ENCODE measurements at places on chromosomes 13 and 19. TPM values are rescaled to one million over a fixed set of nuclear protein-coding genes. Genes with fewer than 3 reads are reported as not detected.

CGB5 gene
- total RNA-seq: not detected

PALM3 gene
- total RNA-seq: 0.30 TPM

LILRB1 gene
- total RNA-seq: not detected

ADAMTSL5 gene
- total RNA-seq: 5.7 TPM

SPC24 gene
- 127 TPM for total RNA-seq

C19orf18 gene
- total RNA-seq: 1.4 TPM

IZUMO2 gene
- total RNA-seq: not detected

ZBTB32 gene
- total RNA-seq: not detected

GRCh38 chr13:48304143-48304876 lies 759 bp downstream of the RB1 start:
- H3K4me1 ChIP-seq: peaks cover 8% of the 10 kb centered on the region
- peak; percentile 49 for DNase-seq
- peak overlapping the region; percentile 97 for H3K4me3 ChIP-seq
- H3K27me3 ChIP-seq: no peaks in the 10 kb centered on the region
- H3K27ac ChIP-seq: peak overlapping the region; percentile 97

DNA sequence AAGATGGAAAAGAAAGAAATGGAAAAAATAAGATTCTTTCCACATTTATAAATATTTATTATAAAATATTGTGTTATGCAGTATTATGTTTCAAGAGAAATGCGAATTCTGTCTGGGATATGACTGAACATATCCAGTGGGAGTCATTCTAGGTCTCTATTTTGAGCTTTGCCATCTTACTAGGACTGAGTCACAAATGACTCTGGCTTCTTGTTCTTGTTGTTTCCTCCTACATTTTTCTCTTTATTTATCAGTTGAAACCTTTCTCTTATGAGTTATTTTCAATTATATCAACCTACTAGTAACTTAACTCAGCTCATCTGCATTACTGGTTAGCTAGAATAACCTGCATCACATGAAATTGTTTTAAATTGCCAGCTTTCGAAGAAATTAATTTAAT lies 1247.3 kb downstream of the SLITRK1 start:
- no peak for DNase-seq
- no peak overlapping the region for H3K4me3 ChIP-seq
- no peak overlapping the region for H3K27ac ChIP-seq
- no peaks in the 10 kb centered on the region for H3K4me1 ChIP-seq
- no peaks in the 10 kb centered on the region for H3K36me3 ChIP-seq
- H3K27me3 ChIP-seq: no peaks in the 10 kb centered on the region

DNA sequence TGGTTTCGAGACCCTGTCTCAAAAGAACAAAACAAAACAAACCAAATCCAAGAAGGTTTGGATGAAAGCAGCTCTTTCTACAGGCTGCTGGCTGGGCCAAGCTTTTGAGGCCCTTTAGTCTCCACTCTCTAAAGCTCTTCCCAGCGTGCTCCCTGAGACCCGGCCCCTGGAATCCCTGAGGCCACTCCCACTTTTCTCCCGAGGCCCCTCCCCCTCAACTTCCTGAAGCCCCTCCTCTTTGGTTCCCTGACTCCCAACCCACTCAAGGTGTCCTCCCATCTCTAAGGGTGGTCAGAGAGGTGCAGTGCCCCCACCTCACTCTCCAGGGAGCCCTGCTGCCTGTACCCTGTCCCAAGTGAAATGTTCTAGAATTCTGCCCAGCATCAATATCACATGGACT lies 10.6 kb downstream of the ERICH6B start:
- H3K4me3 ChIP-seq: no peak overlapping the region
- no peak overlapping the region for H3K27ac ChIP-seq
- no peaks in the 10 kb centered on the region for H3K4me1 ChIP-seq
- DNase-seq: no peak
- no peaks in the 10 kb centered on the region for H3K36me3 ChIP-seq

DNA sequence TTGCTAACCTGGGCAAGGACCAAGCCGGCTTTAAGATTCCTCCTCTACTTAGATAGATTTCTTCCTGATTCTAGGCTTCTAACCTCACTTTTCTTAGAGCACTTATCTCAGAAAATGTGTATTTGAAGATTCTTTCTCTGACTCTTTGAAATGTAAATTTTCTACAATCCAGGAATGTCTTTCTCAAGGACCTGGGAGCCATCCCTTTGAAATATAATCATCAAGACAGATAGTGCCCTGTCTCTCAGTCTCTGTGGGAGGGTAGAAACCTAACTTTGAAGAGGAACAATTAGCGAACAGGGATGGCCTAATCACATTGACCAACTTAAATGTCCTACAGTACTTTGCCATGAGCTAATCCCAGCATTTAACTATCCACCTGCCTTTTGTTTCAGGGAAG lies 1646.0 kb downstream of the PCDH9 start:
- no peaks in the 10 kb centered on the region for H3K27me3 ChIP-seq
- H3K4me3 ChIP-seq: no peak overlapping the region
- no peaks in the 10 kb centered on the region for H3K36me3 ChIP-seq
- H3K4me1 ChIP-seq: peaks cover 3% of the 10 kb centered on the region
- no peak overlapping the region for H3K27ac ChIP-seq

DNA sequence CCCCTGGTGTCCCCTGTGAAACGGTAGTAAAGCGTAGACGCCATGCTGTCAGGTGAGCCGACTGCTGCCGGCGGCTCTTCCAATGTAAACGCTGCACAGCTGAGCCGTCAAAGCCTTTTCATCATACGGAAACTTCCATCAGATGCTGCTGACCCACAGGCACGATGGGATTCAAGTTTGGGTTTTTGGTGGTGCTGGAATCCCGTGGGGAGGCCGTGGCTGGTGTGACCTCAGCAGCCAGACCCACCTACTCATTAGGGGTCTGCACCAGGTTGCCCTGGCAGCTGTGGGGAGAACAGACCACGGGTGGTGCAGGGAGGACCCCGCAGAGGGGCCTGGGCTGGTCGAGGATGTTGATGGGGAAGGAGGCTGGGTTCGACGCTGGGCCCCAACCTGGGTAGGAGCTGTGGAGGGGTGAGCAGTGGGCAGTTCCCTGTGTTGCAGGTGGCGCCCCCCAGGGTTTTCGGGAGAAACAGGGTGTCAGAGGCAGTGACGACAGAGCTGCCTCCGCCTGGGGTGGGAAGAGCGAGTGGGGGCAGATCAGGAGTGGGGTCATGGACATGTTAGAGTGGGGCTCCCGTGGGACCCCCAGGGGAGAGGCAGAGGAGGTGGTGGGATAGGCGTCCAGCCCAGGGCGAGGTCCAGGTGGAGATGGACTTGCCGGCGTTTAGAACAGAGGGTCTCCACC lies 6.6 kb downstream of the GRIN3B start:
- H3K27ac ChIP-seq: no peak overlapping the region
- H3K36me3 ChIP-seq: peaks cover 7% of the 10 kb centered on the region
- H3K4me1 ChIP-seq: no peaks in the 10 kb centered on the region
- no peak overlapping the region for H3K4me3 ChIP-seq

DNA sequence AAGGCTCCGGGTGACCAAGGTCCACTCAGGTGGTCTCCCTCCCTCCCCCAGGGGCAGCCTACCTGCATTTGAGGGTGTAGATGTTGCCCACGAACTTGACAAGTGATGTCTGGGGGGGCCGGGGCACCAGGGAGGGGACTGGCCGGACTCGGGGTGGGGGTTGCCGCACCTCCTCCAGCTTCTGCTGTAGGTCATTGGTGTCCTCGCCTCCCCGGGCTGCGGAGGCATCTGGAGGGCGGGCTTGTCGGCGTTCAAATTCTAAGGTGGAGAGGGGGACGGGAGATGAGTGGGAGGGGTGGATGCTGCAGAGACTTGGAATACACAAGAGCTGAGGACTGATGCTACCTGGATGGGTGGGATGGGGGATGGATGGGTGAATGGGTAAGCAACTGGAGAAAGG lies 5.3 kb upstream of the AKAP8L start:
- DNase-seq: no peak
- no peak overlapping the region for H3K27ac ChIP-seq
- H3K27me3 ChIP-seq: no peaks in the 10 kb centered on the region
- peaks cover 36% of the 10 kb centered on the region for H3K36me3 ChIP-seq
- no peaks in the 10 kb centered on the region for H3K4me1 ChIP-seq
- H3K4me3 ChIP-seq: no peak overlapping the region

DNA sequence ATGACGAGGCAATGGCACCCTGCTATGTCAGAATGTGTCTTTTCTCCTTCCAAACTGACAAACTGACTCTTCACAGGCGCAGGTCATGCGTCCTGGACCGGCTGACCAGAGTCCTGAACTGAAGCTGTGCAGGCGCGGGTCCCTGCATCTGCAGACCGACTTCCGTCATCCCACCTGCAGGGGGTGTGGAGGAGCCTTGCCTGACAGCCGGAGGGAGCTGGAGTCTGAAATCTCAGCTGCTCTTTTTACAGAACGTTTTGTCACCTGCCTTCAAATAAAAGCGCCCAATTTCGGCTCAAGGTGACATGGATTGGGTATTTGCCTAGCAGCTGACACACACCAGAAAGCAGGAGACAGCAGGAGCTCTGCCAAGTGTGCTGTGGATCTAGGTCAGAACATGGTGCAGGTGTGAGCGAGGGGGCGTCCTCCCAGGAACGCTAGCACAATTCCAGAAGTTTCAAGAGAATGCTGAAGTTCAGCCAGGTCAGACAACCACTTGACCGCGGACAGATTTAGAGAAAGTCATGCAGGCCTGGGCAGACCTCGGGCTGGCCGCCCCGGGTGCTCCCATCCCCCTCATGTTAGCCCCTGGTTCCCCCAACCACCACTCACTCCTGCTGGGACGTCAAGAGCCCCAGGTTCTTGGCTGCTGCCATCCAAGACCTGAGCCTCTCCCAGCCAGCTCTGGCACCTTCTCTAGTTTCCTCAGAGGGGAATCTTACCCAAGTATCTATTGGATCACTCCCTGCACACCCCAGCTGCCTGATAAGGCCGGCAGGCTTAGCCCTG lies 32.8 kb downstream of the ELL start:
- H3K27me3 ChIP-seq: no peaks in the 10 kb centered on the region
- DNase-seq: peak; percentile 84
- no peak overlapping the region for H3K4me3 ChIP-seq
- H3K4me1 ChIP-seq: peaks cover 42% of the 10 kb centered on the region
- no peaks in the 10 kb centered on the region for H3K36me3 ChIP-seq

DNA sequence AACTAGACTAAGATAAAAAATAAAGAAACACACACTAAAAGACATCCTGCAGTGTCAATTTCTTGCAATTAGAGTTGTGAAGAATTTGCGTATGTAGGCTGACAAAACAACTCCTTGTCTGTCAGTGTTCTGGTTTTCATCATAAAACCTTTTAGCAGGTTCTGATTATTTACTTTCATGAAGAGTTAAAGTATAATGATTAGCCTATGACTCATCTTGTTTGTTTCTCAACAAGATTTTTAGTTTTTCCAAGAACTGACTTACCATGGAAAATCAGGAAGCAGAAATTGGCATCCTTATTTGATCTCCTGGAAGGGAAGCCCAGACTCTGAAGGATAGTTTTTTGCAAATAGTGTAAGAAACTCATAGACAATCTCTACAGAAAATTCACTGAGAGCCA lies 848.7 kb upstream of the PCDH9 start:
- H3K27ac ChIP-seq: no peak overlapping the region
- no peak for DNase-seq
- no peaks in the 10 kb centered on the region for H3K36me3 ChIP-seq
- H3K27me3 ChIP-seq: no peaks in the 10 kb centered on the region

GRCh38 chr19:48991873-48992580 lies 1.1 kb downstream of the GYS1 start:
- peak; percentile 86 for DNase-seq
- peak overlapping the region; percentile 87 for H3K27ac ChIP-seq
- H3K4me1 ChIP-seq: peaks cover 15% of the 10 kb centered on the region
- H3K27me3 ChIP-seq: no peaks in the 10 kb centered on the region
- peak overlapping the region; percentile 63 for H3K4me3 ChIP-seq

DNA sequence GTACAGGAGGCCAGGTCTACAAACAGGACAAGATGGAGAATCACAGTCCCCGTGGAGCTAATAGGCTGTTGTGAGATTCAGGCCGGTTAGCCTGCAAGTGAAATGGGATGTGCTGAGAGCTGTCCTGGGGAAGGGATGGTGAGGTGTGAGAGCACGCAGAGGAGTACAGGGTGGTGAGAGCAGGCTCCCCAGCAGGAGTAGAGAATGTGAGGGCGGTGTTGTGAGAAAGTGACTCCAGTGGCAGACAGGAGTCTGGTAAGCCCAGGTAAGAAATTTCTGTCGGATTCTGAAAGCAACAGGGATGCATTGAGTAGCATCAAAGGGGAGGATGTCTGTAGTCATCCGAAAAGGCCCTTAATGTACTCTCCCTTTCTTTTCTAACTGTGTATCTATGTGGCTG lies 50.7 kb upstream of the GPR183 start:
- no peaks in the 10 kb centered on the region for H3K27me3 ChIP-seq
- H3K27ac ChIP-seq: no peak overlapping the region
- no peak for DNase-seq
- no peaks in the 10 kb centered on the region for H3K4me1 ChIP-seq
- no peak overlapping the region for H3K4me3 ChIP-seq
- peaks cover 3% of the 10 kb centered on the region for H3K36me3 ChIP-seq

DNA sequence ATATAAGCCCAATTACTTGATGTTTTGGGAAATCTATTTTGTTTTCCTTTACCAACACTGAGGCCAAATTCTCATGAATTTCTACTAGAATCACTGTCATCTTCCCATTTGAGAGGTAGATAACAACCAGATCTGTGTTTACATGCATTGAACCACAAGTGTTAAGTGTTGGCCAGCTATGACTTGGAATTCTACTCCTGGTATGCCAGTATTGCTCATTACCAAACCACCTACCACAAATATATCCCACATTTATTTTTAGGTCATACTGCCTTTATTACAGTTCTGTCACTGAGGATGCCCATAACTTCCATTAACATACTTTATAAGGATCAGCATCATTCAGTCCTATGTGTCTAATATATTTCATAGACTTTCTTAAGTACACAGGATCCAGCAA lies 328.9 kb downstream of the DIAPH3 start:
- H3K4me1 ChIP-seq: no peaks in the 10 kb centered on the region
- no peaks in the 10 kb centered on the region for H3K27me3 ChIP-seq
- no peak for DNase-seq
- H3K4me3 ChIP-seq: no peak overlapping the region
- no peak overlapping the region for H3K27ac ChIP-seq

- no peaks in the 10 kb centered on the region for H3K36me3 ChIP-seq
- H3K4me3 ChIP-seq: no peak overlapping the region
- H3K27ac ChIP-seq: no peak overlapping the region
- no peaks in the 10 kb centered on the region for H3K27me3 ChIP-seq
- no peak for DNase-seq
Measured at GRCh38 chr19:57002710-57003109, 117.1 kb upstream of the USP29 start.

DNA sequence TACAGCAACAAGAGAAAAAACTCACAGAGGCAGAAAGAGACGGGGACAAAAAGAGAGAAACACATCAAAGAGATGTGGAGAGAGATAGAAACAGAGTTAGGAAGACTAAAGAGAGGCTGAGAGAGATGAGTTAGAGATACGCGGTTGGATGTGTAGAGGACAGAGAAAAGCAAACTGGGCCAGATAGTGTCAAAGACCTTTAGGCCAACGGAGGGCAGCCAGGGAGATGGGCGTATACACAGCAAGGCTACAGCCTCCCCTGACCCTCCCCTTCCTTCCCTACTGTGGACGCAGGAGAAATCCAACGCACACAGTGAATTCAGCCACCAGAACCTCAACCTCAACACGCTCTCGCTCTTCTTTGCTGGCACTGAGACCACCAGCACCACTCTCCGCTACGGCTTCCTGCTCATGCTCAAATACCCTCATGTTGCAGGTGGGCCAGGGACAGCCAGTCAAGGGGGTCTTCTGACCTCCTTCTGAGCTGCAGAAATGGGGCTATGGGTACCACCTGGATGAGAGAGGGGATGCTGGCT lies 18.7 kb downstream of the CYP2B6 start:
- no peaks in the 10 kb centered on the region for H3K27me3 ChIP-seq
- no peaks in the 10 kb centered on the region for H3K36me3 ChIP-seq
- H3K27ac ChIP-seq: no peak overlapping the region
- H3K4me3 ChIP-seq: no peak overlapping the region
- no peak for DNase-seq
- no peaks in the 10 kb centered on the region for H3K4me1 ChIP-seq

Measured in cardiac muscle cell (in vitro differentiated cells and primary cell).